ENCODE measurements at places on chromosomes 1 and 21. TPM values are rescaled to one million over a fixed set of nuclear protein-coding genes. Genes with fewer than 3 reads are reported as not detected.

Gene PPIH
- total RNA-seq: 22.6 TPM

Gene S100A7A
- not detected for total RNA-seq

Gene PBX1
- total RNA-seq: 98.7 TPM

Gene SLC16A1
- 39.5 TPM for total RNA-seq

Gene C1QB
- total RNA-seq: not detected

Gene ADGRL2
- 71.2 TPM for total RNA-seq

Gene IGSF3
- 110 TPM for total RNA-seq

Gene DMBX1
- not detected for total RNA-seq

Gene ROR1
- total RNA-seq: 11.3 TPM

Gene TCP10L
- 31.0 TPM for total RNA-seq

Gene IFNLR1
- 0.47 TPM for total RNA-seq

Gene ANKRD35
- total RNA-seq: 2.1 TPM

Gene RXFP4
- total RNA-seq: not detected

Gene PRDM16
- 0.07 TPM for total RNA-seq

Gene SPRR2B
- not detected for total RNA-seq

Gene TRIM46
- total RNA-seq: 30.4 TPM

Gene ZMYND12
- 0.49 TPM for total RNA-seq

Gene TAS1R2
- not detected for total RNA-seq

Gene PLPPR4
- 0.29 TPM for total RNA-seq

Gene AGMAT
- total RNA-seq: 0.22 TPM

Gene UBL4B
- total RNA-seq: not detected

Gene SGIP1
- 75.2 TPM for total RNA-seq

Gene ZNF695
- 7.9 TPM for total RNA-seq

Gene RPE65
- total RNA-seq: not detected

Gene KPRP
- total RNA-seq: not detected

Gene SLC25A44
- 66.0 TPM for total RNA-seq

Gene FAM131C
- 1.1 TPM for total RNA-seq

Gene MNDA
- total RNA-seq: not detected

Gene RNF115
- total RNA-seq: 20.5 TPM

Gene S100A1
- total RNA-seq: 35.4 TPM

Gene ZNF593OS
- 4.2 TPM for total RNA-seq

Gene PFKL
- total RNA-seq: 48.6 TPM

Gene FTCD
- 13.4 TPM for total RNA-seq

Gene TRABD2B
- 0.64 TPM for total RNA-seq

Gene OR2T8
- total RNA-seq: not detected

Gene PEAR1
- 1.2 TPM for total RNA-seq

Gene RGS8
- 3.5 TPM for total RNA-seq

Gene GBP5
- not detected for total RNA-seq

Gene OR2M2
- total RNA-seq: not detected

Gene TMEM200B
- 5.8 TPM for total RNA-seq

Gene PRAMEF1
- 0.44 TPM for total RNA-seq

Gene PPIAL4G
- 0.61 TPM for total RNA-seq

Gene CROCC
- total RNA-seq: 50.9 TPM

Gene TEDDM1
- total RNA-seq: not detected

Gene DDR2
- total RNA-seq: 4.4 TPM

Gene LAMB3
- total RNA-seq: 0.54 TPM

Gene IL6R
- 1.6 TPM for total RNA-seq

Gene PLD5
- total RNA-seq: 0.96 TPM

Gene DIO1
- total RNA-seq: not detected

Gene FCER1A
- total RNA-seq: not detected

Gene ANKRD65
- total RNA-seq: 38.4 TPM

Gene RGS13
- total RNA-seq: not detected

Gene PTGS2
- total RNA-seq: not detected

Gene DISP1
- total RNA-seq: 9.6 TPM

Gene INKA2
- 112 TPM for total RNA-seq

Gene CCDC17
- total RNA-seq: 3.8 TPM

Gene NGF
- 0.83 TPM for total RNA-seq

Gene RIPPLY3
- not detected for total RNA-seq
